ENCODE measurements at places on chromosomes 12 and 14.

GRCh38 chr14:102315121-102315520 lies 4.4 kb upstream of the ZNF839 start:
- no peak for DNase-seq

- DNase-seq = no peak
These were observed 21.5 kb upstream of the PTPRQ start for GRCh38 chr12:80422550-80422949.

GRCh38 chr12:6697584-6698351 lies 2.8 kb downstream of the PIANP start:
- peak; percentile 53 for DNase-seq

DNA sequence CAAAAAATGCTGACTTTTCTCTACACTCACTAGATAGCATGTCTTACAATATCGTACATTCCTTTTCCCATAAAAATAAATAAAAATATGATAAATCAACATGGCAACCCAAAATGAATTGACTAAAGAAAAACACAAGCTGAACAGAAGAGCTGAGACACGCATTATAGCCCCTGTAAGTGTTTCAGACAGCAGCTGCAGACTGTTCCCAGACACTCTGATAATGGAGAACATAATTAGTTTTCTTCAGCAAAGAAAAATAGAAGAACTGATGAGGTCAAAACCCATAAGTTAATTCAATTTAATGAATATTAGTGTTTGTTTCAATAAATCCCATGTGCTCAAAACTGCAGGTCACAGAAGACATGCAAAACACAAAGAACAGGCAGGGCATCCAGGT lies 23.8 kb downstream of the ST8SIA1 start:
- DNase-seq = no peak

DNA sequence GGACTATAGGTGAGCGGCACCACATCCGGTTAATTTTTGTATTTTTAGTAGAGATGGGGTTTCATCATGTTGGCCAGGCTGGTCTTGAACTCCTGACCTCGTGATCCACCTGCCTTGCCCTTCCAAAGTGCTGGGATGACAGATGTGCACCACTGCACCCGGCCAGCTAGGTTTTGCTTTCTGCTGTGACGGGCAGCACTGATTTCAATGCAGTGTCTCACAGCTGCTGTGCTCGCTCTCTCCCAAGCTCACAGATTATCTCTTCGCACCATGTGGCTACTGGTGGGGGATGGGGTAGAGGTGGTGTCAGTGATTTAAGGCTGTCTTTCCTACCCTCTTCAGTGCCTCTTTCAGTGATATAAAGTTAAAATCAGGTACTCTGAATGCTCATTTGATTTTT lies 909.1 kb downstream of the TRHDE start:
- no peak for DNase-seq

DNA sequence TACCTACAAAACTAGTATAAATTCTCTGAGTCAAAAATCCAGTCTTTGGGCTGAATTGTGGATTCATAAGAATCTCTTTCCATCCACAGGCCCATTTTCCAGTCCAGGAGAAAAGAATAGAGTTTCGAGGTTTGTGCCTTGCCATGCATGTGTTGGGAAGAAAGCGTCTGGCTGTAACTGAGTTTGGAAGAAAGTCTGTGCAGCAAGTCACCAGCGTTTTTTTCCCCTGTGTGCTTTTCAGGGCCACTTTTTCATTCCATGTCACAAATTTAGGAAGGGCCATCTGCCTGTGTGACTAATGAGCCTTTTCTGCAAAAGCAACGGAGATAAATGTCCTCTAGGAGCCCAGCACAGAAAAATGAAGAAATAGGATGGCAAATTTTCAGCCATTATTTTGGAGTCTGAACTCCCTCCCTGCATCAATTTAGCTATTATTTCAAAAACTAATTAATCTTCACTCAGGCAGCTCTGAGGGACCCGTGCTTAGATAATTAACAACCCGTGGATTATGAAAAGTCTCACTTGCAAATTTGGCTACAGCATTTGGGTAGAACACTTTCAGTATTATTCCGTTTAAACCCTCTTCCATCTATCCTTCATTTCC lies 261.5 kb downstream of the SUDS3 start:
- no peak for DNase-seq

DNA sequence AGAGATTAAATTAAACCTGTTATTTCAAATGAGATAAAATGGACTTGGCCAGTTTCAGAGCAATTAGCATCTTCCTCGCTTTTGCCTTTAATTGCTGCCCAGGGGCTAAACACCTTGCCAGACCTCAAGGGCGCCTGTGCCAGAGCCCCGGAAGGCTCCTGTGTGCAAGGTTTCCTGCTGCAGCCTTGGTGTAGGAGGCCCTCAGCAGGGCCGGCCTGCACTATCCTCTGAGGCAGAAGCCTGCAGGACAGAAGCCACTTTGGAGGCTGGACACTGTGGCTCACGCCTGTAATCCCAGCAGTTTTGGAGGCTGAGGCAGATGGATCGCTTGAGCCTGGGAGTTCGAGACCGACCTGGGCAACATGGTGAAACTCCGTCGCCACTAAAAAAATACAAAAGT lies 150.4 kb downstream of the CALM1 start:
- no peak for DNase-seq

- no peak for DNase-seq
These were observed 82.0 kb downstream of the NCOR2 start for GRCh38 chr12:124485371-124485770.

DNA sequence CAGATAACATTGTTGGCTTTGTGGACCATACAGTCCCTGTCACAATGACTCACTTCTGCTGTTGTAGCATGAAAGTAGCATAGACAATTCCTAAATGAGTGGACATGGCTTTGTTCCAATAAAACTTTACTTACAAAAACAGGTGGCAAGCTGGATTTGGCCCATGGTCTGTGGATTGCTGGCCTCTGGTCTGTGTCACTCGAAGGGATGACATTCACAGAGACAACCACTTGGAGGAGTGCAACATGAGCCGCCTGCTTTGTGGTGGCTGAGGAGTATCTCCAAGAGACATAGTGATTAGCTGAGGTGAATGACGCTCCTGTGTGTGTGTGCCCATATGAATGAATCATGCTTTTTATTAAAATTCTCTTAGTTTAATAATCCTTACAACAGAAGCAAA lies 81.3 kb upstream of the NRXN3 start:
- no peak for DNase-seq

- no peak for DNase-seq
These were observed 41.3 kb downstream of the SLC16A7 start for GRCh38 chr12:59636945-59637691.

DNA sequence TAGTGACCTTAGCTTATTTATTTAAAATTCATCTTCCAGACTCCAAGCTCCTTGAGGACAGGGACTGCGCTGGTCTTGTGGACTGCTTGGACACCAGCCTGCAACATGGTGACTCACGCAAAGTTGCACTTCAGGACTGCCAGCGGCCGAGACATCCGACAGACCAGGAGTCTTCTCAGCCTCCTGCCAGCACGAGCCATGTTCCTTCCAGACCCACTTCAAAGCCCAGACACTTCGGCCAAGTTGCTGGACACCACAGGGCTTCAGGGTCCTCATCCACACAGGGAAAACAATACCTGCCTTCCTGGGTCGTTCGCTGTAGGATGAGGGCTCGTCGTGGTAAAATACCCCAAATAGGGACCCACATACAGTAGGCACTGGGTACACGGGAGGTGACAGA lies 88.7 kb downstream of the BCL11B start:
- DNase-seq = no peak

- no peak for DNase-seq
These were observed 2.5 kb upstream of the SOS2 start for GRCh38 chr14:50233951-50234250.

DNA sequence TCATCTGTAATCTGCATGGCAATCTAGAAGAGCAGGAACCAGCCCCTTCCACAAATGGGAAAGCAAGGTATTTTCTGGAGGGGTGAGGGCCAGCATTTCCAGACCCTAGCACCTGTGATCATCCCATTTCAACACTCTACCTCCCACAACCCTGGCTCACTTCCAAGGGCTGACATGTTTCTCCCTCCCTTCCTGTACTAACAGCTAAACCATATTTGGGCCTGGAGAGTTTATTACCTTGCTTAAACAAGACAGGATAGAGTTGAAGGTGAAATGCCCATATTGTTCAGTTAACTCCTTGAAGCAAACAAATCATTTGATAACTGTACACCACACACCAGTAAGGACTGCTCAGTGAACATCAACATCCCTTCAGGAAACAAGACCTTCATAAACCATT lies 158.4 kb downstream of the PPM1H start:
- DNase-seq = no peak

DNA sequence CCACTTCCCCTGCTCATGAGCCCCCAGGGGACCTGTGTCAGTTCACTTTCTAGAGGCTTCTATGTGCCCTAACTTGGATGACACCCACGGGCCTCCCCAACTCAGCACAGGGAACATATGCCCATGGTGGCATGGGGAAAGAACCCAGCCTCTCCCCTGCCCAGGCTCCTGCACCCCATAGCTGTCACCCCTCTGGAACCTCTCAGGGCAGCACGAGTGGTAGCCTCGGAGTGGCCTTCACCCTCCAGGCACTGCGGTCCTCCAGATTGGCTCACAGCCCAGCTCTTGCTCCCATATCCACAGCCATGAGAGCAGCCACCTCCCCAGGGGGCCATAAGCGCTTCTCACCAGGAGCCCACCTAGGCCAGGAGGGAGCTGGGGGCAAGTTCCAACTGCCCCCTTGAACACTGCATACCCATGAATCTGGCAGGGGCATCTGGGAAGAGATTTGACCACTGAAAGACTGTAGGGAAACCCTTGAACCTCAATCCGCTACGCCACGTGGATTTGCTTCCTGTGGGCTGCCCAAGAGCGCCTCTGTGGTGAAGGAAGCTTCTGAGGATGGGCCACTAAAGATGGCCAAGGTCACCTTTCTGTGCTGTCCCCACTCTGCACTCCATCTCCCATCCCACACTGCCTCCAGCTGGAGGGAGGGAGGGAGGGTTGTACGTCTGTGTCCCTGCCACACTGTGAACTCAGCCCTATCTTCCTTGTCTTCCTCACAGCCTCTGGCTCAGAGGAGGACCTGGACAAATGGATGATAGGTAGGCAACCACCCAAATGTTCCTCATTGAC lies 11.9 kb downstream of the PLD4 start:
- no peak for DNase-seq

- DNase-seq = no peak
These were observed 74.4 kb upstream of the STAC3 start for GRCh38 chr12:57325395-57325794.

DNA sequence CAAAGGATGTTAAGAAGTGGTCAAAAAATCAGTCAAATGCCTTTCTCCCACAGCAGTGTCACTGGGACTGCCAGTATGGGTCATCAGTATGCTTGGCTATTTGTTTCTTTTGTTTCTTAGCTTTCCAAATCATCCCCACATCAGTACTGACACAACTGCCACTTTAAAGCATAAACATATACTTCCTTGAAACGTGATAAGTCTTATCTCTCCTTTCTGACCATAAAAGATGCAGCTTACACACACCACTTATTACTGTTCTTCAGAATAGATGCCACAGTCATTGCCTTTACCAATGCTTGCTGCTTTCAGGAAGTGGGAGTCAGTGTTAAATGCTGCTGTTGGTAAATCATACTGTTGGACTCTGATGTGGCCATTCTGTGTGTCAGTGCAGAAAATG lies 18.6 kb upstream of the GARIN2 start:
- no peak for DNase-seq
